ENCODE measurements at places on chromosomes 4 and X. TPM values are rescaled to one million over a fixed set of nuclear protein-coding genes. Genes with fewer than 3 reads are reported as not detected.

The MAGEA10 gene
- total RNA-seq = not detected

GRCh38 chrX:56795309-56795868, 66.3 kb downstream of the NBDY start:
- no peak for DNase-seq

The USP27X gene
- 2.3 TPM for total RNA-seq

DNA sequence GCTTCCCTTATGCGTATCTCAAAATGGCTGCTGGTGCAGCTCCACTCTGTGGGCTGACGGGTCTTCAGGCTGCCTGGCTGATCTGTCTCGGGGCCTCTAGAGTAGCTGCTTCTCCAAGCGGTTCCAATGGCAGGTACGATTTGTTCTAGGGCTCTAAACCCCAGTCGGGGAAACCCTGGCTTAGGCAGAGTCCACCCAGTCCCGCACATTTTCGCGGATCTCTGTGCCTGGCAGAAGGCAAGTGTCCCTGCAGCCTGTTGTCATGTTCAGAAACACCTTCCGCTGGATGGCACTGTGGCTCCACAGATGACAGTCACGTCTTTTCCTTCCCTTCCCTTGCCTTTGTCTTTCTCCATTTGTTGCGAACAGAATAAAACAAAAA, 54.4 kb downstream of the NBDY start:
- DNase-seq = peak; percentile 90

- DNase-seq = no peak
These were observed 51.3 kb upstream of the TMPRSS11F start for GRCh38 chr4:68180849-68181526.

- peak; percentile 75 for DNase-seq
These were observed 71.5 kb downstream of the ANAPC4 start for GRCh38 chr4:25448379-25449109.

The NR3C2 gene
- total RNA-seq = 17.3 TPM

- no peak for DNase-seq
These were observed 71.2 kb upstream of the EGFL6 start for GRCh38 chrX:13498238-13498637.

DNA sequence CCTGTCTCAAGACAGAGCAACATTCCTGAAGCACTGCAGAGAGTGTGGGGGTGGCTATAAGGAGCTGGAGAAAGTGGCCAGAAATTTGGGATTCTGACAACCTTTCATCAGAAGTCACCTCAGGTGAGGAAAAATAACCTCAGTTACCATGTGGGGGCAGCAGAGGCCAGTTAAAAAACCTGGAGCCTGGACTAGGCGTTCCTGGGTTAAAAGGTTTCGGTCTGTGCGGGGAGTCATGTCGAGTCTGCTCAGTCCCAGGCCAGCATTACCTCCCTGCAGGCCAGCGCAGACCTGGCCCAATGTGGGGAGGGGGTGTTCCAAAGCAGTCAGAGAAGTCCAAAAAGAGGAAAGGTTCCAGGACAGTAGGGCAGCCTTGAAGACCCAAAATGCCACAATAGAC, 10.9 kb upstream of the NALF2 start:
- no peak for DNase-seq

GRCh38 chr4:20028645-20029044, 223.1 kb upstream of the SLIT2 start:
- DNase-seq = no peak

- no peak for DNase-seq
These were observed 50.8 kb downstream of the MAOA start for GRCh38 chrX:43706786-43707370.

The RIPPLY1 gene
- not detected for total RNA-seq

The BMX gene
- total RNA-seq = 1.8 TPM

GRCh38 chr4:182192511-182193181, 50.6 kb upstream of the TENM3 start:
- DNase-seq = no peak

GRCh38 chr4:124322234-124323065, 390.1 kb downstream of the ANKRD50 start:
- no peak for DNase-seq

GRCh38 chrX:37685381-37686359, at the start of gene XK:
Gene XK (plus strand): TSS chrX:37685791. CDS start chrX:37685962, 171 bp downstream.
- peak; percentile 76 for DNase-seq

- DNase-seq = no peak
These were observed 3.3 kb upstream of the BBS7 start for GRCh38 chr4:121873604-121874003.

The TMEM35A gene
- total RNA-seq = 0.11 TPM

DNA sequence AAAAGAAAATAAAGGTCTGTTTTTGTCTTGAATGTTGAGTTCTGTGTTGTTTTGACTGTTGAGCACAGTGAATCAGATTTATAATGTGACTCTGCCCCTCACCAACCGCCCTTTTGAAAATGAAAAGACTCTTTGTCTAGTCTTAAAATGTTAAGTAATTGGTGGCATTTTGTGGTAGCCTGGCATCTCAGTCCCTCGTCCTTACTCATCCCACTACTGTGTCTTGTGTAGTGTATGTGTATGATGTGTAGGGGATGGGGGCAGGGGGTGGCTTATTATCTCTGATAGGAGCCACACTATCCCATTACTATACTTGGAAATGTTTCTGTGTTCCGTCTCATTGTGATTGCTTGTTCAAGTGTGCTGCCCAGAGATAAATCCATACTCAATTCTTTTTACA, 12.2 kb downstream of the KLHL34 start:
- no peak for DNase-seq

GRCh38 chrX:34629572-34629971, 27.5 kb downstream of the TMEM47 start:
- DNase-seq = no peak

The TMEM150C gene
- total RNA-seq = 7.4 TPM

DNA sequence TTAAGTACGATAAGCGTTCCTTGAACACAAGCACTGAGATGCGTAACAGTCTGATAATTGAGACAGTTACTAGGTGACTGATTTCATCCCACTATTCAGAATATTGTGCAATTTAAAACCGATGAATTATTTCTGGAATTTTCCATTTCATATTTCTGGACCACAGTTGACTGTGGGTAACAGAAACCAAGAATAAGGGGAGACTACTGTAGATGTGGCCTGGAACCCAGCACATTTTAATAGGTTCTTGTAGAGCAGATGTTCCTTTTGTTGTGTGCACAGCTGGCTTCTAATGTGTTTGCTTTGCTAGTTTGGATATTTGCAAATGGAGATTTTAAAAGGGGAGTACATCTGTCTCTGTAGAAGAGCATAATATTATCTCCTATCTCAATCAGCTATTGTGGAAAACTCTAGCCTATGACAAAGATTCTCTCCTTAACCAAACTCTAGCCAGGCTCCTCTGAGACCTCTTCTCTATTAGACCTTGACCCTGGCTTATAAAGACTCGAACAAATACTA, 16.4 kb downstream of the NAAA start:
- DNase-seq = no peak

DNA sequence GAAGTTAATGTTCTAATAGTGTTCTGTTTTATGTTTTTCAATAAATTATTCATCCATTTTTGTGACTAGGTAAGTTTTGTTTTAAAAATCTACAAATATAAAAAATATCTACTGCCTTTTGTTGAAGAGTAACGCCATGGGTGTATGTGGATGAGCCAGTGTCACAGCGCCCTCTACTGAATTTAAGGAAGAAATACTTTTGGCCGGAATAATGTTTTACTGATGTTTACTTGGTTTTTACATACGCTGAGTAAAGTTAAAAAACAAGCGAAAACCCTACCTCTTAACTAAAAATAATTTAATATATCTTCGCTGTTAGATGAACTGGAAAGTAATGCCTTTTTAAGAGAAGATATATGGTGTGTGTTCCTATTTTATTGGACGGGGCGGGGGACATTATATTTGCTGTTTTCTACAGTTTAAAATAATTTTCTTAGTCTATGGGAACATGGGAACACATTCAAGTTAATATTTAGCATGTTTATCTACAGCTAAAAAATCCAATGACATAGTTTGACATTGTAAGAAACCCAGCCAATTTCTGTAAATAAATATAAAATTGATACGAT, 86.1 kb downstream of the CPE start:
- no peak for DNase-seq

DNA sequence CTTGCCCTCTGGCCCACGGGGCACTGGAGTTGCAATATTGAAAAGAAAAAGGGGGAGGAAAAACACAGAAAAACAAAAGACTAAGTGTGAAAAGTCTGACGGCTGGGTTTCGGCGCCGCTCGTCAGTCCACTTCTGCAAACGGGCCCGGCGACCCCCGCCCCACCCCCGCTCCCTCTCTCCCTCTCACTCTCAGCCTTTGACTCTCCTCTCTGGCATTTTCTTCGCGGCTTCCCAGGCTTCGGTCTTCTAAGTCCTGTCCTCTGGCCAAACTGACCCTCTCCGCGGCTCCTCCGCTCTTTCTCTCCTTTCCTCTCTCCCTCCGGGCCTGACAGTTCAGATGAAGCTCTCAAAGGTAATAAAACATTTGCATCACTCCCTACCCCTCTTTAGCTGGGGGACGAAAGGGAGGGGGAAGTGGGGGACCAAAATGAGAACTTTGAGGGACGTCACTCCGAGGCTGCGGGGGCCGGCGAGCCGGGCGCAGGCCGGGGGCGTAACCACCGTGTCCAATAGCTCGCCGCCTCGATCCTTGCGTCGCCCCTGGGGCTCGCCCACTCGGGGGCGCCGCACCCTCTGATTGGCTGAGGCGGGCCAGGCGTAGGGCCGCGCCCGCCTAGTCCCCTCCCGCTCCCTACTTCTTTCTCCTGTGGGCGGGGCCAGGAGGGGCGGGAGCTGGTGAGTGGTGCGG, at the start of gene NKX6-1:
Gene NKX6-1, minus strand, starts transcription at position 358 of the 689 bp plus-strand sequence. CDS start 1,064 bp downstream, outside the sequence.
- DNase-seq = no peak

DNA sequence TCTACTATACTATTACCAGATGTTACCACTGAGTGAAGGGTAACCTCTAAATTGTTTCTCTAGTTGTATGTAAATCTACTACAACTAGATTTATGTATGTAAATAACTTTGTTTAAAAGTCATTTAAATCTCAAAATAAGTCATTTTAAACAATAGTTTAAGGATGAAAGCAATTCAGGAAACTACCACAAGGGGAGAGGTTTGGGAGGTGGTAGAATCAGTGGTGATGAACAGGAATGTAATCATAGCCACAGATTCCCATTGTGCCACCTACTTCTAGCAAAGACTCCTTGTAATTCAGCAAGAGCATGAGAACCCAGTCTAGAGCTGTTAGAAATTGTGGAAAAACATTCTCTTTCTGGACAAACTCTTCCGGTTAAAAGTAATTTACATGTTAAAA, 234.6 kb downstream of the SLC7A11 start:
- DNase-seq = no peak

DNA sequence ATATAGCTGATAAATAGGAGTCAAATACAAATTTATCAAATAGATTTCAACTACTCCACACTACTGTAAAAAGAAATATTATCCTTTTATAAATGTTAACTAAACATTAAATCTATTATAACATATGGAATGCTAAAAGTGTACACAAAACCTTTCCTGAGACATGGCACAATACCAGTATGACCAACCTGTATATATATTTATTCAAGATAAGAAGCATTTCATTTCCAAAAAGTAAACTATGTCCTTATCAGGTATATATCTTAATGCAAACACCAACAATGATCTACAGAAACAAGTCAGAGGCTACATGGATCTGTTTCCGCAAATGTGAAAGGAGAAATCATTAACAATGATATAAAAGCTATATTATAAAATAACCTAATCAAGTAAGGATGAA, 37.8 kb downstream of the WNK3 start:
- no peak for DNase-seq

DNA sequence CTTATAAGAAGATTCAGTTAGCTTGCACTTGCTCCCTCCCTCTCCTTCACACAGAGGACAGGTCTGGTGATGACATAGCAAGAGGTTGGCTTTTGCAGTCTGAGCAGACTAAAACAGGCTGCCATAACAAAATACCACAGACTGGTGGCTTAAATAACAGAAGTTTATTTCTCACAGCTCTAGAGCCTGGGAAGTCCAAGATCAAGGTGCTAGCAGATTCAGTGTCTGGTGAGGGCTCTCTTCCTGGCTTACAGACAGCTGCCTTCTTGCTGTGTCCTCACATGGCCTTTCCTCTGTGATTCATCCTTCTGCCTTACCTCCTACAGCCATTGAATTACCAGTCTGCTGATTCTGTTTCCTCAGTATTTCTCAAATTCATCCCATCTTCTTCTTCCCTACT, 13.1 kb downstream of the RP2 start:
- no peak for DNase-seq

DNA sequence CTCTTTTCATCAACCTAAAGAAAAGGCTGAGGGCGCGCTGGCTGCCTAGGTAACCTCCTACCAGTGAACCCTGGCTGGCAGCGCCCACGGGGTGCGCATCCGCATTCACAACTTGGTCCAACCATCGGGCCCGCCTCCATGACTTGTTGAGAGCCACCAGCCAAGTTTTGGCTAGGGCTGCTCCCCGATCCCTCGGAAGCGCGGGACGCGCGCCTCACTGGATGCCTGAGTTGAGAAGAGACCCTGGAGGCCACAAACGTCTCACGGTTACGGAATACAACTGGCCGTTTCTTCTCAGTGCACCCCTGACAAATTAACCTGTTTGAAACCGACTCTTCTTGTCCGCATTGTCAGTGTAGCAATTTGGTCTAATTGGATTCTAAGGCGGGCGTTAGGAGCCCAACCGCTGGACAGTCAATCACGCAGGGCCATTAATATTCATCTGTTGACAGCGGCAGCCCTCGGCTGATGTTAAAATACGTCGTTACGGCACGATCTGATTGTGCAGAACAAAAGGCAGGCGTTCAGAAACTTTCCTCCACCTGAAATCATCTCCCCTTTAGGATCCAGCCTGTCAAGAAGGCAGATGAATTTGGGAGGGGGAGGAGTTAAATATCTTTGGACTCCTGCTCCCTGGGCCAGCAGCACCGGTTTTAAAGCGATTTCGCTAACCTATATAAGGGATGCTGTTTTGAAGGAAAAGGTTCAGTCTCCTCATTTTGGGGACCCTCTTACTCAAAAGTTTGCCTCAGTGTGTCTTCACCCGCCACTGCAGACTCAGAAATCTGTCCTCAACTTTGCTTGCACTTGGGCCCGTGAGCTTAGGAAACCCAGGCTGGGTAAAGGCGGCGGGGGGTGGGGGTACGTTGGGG, 1.2 kb downstream of the GPC3 start:
- DNase-seq = no peak

- DNase-seq = no peak
These were observed 92.6 kb downstream of the LNX1 start for GRCh38 chr4:53498706-53499105.

The GAGE12E gene
- not detected for total RNA-seq

GRCh38 chr4:148344941-148345340, 97.3 kb downstream of the NR3C2 start:
- DNase-seq = no peak

The SGCB gene
- total RNA-seq = 92.1 TPM

DNA sequence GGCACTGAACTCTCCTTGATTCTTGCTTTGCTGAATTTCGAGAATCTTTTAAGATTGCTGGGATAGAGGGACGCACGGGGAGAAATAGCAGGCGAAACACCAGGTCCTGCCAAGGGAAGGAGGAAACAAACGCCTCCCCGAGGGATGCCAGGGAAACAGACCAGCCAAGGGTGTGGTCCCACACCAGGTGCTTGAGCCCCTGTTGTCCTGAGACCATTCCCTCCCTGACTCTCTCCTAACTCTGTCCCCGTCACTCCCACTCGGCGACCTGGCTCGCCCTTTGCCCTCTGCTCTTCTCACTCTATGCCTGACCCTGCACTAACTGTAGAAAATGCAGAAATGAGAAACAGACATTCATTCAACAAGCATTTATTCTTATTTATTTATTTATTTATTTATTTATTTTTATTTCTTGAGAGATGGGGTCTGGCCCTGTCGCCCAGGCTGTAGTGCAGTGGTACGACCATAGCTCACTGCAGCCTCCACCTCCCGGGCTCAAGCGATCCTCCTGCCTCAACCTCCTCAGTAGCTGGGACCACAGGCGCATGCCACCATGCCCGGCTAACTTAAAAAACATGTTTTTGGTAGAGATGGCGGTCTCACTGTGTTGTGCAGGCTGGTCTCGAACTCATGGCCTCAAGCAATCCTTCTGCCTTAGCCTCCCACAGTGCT, 16.2 kb downstream of the CTAG1B start:
- DNase-seq = peak; percentile 41
